Immature natural killer cell (primary cell): ENCODE measurements at places on chromosomes 5 and 9.

- no peaks in the 10 kb centered on the region for H3K4me1 ChIP-seq
- H3K4me3 ChIP-seq = no peak overlapping the region
- DNase-seq = no peak
- peaks cover 12% of the 10 kb centered on the region for H3K36me3 ChIP-seq
- peaks cover 2% of the 10 kb centered on the region for H3K27me3 ChIP-seq
These were observed 222.9 kb upstream of the EFNA5 start for GRCh38 chr5:107893642-107894041.

GRCh38 chr9:5543875-5544702 is 33.8 kb downstream of the PDCD1LG2 start:
- H3K4me3 ChIP-seq = no peak overlapping the region
- no peaks in the 10 kb centered on the region for H3K4me1 ChIP-seq
- DNase-seq = no peak

DNA sequence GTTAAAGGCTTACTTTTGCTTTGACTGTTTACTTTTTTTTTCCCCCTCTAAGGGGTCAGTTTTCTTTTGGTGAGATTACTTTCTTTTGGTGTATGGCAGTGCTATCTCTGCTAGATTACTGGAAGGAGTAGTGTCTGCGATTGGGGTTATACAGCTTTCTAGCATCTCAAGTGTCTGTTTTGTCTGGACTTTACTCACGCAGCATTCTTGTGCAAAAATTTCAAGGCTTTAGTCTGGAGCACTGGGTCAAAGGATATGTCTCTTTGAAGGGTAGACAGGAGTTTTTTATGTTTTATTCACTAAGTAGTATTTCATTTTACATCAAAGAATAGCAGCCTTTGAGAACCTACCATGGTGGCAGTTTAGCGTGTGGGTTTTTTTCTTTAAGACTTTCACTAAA is 52.6 kb downstream of the NDUFS4 start:
- H3K4me1 ChIP-seq = peaks cover 22% of the 10 kb centered on the region
- no peak for DNase-seq
- no peaks in the 10 kb centered on the region for H3K36me3 ChIP-seq
- H3K27ac ChIP-seq = no peak overlapping the region

GRCh38 chr9:106657926-106658325 is 205.0 kb upstream of the ZNF462 start:
- DNase-seq = no peak

DNA sequence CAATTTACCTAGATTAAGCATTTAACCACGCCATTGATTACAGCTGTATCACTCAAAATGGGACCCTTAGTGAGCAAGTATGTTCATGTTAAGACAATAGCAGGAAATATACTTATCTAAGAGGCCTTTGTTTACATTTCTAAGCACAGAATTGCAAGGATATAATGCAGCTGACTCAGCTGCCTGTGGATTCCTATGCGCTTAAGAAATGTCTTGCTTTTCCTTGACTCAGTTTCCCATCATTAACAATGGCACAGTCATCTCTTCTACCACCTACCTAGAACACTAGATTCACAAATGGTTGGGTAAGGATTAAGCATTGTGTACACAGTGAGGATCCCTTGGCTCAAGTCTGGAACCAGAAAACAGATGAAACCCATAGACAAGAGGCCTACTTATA is 163.8 kb downstream of the TSSK1B start:
- no peak overlapping the region for H3K4me3 ChIP-seq
- no peaks in the 10 kb centered on the region for H3K27me3 ChIP-seq
- H3K27ac ChIP-seq = no peak overlapping the region
- peaks cover 7% of the 10 kb centered on the region for H3K4me1 ChIP-seq
- no peaks in the 10 kb centered on the region for H3K36me3 ChIP-seq

GRCh38 chr5:192691-192969 is 1.3 kb downstream of the LRRC14B start:
- no peak for DNase-seq
- peaks cover 3% of the 10 kb centered on the region for H3K27me3 ChIP-seq
- no peak overlapping the region for H3K27ac ChIP-seq
- H3K4me3 ChIP-seq = no peak overlapping the region
- no peaks in the 10 kb centered on the region for H3K36me3 ChIP-seq

DNA sequence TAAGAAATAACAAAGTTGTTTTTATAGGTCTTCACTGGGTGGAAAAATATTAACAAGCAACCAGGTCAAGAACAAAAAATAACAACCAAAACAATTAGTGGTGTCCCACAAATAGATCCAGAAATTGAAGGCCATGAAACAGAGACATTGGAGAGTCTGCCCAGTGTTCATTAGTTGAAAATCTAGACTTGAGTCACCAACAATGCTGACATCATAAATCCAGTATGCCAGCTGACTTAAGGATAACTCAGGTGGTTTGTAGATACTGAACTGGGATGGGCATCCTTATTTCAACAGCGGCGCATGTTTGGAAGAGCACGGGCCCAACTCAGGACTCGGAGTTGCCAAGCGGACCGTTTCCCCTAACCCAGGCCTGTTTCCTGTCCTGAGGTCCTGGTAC is 80.7 kb upstream of the TNFAIP8 start:
- H3K27me3 ChIP-seq = peaks cover 7% of the 10 kb centered on the region
- no peaks in the 10 kb centered on the region for H3K36me3 ChIP-seq
- H3K27ac ChIP-seq = peak overlapping the region; percentile 89

DNA sequence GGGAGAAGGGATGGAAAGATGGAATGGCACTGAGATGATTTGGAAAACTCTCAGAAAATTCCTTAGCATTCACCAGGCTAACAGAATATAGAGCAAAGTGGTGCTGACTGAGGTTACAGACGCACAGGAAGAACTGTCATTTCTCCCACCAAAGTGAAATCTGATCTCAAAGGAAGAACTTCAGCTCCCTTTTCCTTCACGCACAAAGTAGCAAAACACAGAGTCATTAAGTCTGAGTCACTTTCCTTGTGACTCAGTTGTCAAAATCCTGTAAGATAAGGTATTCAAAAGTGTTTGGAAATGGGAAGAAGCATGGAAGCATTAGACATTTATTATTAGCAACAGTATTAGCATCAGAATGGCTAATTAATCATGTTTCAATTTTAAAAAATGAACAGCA is 11.7 kb downstream of the MPDZ start:
- no peaks in the 10 kb centered on the region for H3K27me3 ChIP-seq
- no peak for DNase-seq
- H3K27ac ChIP-seq = no peak overlapping the region
- H3K4me3 ChIP-seq = no peak overlapping the region

GRCh38 chr9:108081112-108081511 is 591.5 kb upstream of the KLF4 start:
- no peak overlapping the region for H3K4me3 ChIP-seq
- no peaks in the 10 kb centered on the region for H3K4me1 ChIP-seq
- peaks cover 2% of the 10 kb centered on the region for H3K27me3 ChIP-seq

- H3K27me3 ChIP-seq = no peaks in the 10 kb centered on the region
- no peak overlapping the region for H3K4me3 ChIP-seq
- no peak for DNase-seq
- no peaks in the 10 kb centered on the region for H3K4me1 ChIP-seq
These were observed 337.5 kb downstream of the ZNF608 start for GRCh38 chr5:124408738-124409453.

- H3K27me3 ChIP-seq = no peaks in the 10 kb centered on the region
- H3K36me3 ChIP-seq = no peaks in the 10 kb centered on the region
- no peaks in the 10 kb centered on the region for H3K4me1 ChIP-seq
These were observed 76.6 kb upstream of the MAST4 start for GRCh38 chr5:66519626-66520025.

DNA sequence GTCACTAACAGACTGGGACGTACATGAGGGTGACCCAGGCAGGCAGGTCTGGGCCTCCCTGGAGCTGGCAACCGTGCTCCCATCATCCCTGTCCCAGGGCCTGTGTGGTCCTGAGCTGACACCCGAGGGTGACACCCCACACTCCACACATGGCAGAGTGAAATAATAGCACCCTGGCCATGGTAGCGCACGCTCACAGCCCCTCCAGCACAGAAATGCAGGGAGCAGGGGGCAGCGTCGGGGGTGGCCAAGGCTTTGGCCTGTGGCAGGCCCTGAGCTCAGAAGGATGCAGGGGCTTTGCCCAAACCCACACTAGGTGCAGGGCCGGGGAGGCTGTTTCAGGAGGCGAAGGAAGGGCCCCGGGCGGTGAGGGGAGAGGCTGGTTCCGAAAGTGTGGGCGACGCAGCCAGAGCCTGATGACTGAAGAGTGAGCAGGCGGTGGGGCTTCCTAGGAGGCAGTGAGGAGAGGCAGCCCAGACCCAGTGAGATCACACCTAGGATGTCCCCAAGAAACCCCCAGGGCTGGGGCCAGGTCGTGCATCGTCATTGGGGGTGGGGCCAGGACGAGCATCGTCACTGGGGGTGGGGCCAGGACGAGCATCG is 12.9 kb downstream of the OR2V2 start:
- peak; percentile 75 for DNase-seq
- no peaks in the 10 kb centered on the region for H3K36me3 ChIP-seq
- peaks cover 28% of the 10 kb centered on the region for H3K27me3 ChIP-seq
- peak overlapping the region; percentile 91 for H3K27ac ChIP-seq
- H3K4me1 ChIP-seq = peaks cover 6% of the 10 kb centered on the region

DNA sequence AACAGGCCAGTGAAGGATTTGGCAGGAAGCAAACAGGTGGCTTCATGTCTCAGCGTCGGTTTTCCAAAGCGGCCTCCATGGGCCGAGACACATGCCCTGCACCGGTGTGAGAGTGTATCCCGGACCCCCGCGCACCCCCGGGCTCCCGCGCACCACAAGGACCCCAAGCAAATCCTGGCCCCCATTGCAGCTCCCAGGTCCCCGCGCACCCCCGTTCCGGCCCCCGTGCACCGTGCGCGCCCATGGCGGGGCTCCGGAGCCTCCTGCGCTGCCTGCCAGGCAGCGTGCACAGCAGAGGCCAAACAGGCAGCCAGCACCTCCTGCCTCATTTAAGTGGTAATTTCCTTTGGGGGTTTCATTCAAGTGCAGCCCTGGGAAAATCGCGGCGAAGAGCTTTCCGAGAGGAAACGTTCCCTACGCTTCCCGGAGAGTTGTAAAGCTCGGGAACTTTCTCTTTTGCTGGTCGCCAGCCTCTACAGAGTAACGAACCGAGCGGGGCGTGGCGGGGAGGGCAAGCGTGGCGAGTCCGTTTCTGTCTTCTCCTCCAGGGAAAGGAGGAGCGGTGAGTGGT is 145.5 kb upstream of the SLC24A2 start:
- peaks cover 9% of the 10 kb centered on the region for H3K4me1 ChIP-seq
- H3K4me3 ChIP-seq = no peak overlapping the region
- H3K36me3 ChIP-seq = no peaks in the 10 kb centered on the region
- no peak for DNase-seq
- H3K27me3 ChIP-seq = peaks cover 12% of the 10 kb centered on the region

GRCh38 chr5:68682400-68683160 is 411.2 kb upstream of the SLC30A5 start:
- no peaks in the 10 kb centered on the region for H3K4me1 ChIP-seq
- no peak overlapping the region for H3K27ac ChIP-seq

GRCh38 chr9:136709454-136710109 is 2.8 kb upstream of the DIPK1B start:
- peaks cover 8% of the 10 kb centered on the region for H3K27me3 ChIP-seq
- H3K27ac ChIP-seq = no peak overlapping the region
- H3K4me3 ChIP-seq = no peak overlapping the region
- peaks cover 6% of the 10 kb centered on the region for H3K4me1 ChIP-seq

DNA sequence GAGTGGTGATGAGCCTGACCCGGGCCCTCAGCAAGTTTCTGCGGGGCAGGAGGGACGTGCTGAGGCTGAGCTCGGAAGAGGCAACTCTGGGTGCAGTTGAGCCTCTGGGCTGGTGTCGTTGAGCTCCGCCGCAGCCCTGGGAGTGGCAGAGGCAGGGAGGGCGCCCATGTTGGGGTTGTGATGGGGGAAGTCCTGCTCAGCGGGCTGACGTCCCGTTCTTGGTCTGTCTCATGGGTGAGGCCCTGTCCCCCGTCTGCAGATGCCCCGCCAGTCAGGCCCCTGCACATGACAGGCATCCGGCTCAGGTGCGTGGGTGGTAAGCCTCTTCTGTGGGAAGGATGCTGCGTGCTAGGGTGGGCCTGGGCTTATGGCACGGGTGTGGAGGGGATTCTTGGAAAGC is 64.3 kb downstream of the RXRA start:
- H3K4me1 ChIP-seq = peaks cover 85% of the 10 kb centered on the region
- peak overlapping the region; percentile 82 for H3K4me3 ChIP-seq
- peak overlapping the region; percentile 84 for H3K27ac ChIP-seq
- H3K27me3 ChIP-seq = peaks cover 9% of the 10 kb centered on the region
- H3K36me3 ChIP-seq = no peaks in the 10 kb centered on the region

DNA sequence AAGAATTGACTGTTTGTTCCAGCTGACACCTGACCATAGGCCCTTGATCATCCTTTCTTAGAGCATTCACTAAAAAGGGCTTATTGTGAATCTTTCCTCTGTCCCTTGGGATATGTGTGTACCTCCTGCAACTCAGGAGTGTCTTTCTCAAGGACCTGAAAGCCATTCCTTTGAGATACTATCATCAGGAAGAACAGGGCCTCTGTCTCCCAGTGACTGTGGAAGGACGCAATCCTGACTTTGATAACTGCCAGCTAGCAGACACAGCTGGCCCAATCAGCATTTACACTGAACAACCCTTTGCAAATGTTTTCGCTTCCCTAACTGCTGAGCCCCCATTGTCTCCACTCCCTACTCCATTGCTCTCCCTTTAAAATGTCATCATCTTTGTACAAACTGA is 144.4 kb downstream of the RMI1 start:
- H3K4me1 ChIP-seq = no peaks in the 10 kb centered on the region
- no peaks in the 10 kb centered on the region for H3K27me3 ChIP-seq
- H3K4me3 ChIP-seq = no peak overlapping the region
- no peak overlapping the region for H3K27ac ChIP-seq

DNA sequence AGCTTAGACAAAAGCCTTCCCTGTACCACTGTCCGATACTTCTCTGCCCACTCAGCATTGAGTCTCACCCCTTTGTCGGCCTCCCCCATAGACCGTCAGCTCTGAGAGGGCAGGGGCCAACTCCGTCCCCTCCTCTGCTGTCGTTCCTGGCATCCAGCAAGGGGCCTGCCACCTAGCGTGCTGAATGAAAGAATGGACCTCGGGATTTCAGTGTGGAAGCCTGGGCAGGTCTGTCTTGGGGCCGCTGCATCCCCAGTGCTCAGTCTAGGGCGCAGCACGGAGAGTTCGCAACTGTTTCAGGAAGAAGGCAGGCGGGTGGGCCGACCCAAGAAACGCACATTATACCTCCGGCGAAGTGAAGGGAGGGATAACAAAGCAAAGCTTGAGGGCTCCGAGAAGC is 1.5 kb upstream of the TOR1B start:
- no peak for DNase-seq
- H3K4me1 ChIP-seq = peaks cover 27% of the 10 kb centered on the region
- peaks cover 10% of the 10 kb centered on the region for H3K27me3 ChIP-seq
- H3K36me3 ChIP-seq = peaks cover 4% of the 10 kb centered on the region
- H3K27ac ChIP-seq = peak overlapping the region; percentile 61

DNA sequence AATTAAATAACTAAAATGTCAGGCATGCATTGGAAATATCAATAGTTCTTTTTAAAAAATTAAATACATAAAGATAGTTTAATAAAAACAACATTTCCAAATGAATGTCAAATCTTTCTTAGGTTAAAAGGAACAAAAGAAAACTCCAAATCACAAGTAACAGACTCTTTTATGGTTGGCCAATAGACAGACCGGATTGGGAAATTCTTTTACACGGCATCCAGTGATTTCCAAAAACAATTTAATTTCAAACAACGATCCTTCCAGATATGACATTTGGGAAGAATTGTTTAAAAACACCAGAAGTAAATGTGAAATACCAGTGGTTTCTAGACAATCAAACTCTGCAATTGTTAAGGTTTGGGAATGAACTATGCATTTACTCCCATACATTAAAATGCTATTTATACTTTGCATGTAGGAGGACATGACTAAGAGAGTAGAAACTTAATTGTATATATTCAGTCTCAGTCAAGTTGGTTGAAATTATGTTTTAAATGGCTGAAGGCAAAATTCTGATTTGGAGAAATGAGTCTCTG is 32.8 kb downstream of the ZNF474 start:
- H3K27me3 ChIP-seq = no peaks in the 10 kb centered on the region
- DNase-seq = no peak
- no peak overlapping the region for H3K4me3 ChIP-seq
- H3K27ac ChIP-seq = no peak overlapping the region
- H3K36me3 ChIP-seq = no peaks in the 10 kb centered on the region
